Ascending aorta (tissue), 2 donors: ENCODE measurements at places on chromosomes 7 and 10. TPM values are rescaled to one million over a fixed set of nuclear protein-coding genes. Genes with fewer than 3 reads are reported as not detected.

DNA sequence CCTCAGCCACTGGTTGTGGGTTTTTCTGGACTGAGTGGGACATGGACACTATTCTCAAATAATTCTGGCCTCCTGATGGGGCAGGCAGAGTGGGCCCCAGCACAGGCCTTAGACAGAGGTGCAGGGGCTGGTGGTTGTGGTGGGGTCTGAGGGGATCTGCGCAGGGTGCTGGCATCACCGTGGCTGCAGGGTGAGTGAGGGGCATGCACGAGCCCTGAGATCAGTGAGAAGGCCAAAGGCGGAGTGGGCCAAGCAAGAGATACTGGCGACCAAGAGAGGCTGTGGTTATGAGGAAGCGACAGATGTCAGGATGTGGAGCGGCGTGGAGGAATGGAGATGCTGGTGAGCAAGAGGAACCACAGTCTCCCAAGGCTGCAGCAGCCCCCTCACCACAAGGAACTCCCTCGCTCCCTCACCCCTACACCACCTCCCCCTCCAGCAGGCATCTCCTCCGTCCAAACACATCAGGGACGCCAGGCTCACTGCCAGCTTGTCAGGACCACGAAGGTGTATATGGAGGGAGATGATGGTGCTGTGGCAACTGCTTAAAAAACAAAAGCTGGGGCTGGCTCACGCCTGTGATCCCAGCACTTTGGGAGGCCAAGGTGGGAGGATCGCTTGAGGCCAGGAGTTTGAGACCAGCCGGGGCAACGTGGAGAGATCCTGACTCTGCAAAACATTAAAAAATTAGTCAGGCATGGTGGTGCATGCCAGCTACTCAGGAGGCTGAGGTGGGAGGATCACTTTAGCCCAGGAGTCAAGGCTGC, 9.6 kb downstream of the PRF1 start:
- DNase-seq = peak; percentile 53

DNA sequence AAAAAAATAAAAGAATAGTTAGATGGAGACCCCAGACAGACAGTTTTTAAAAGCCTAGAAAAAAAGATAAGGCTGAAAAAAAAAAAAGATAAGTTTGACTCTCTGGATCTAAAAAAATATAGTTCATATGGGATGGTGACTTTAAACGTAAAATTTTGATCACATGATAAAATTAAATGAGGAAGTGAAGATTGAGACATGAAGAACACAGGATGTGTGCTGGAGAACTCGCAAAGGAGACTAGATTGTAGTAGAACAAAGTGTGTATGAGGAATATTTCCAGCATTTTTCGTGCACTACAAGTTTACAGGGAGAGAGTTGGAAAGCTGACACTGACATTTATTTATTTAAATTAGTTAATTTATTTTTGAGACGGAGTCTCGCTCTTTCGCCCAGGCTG, 286.4 kb downstream of the PRPF18 start:
- no peak for DNase-seq

- no peak for DNase-seq
Observed at GRCh38 chr10:20817646-20818045, 79.5 kb downstream of the NEBL start.

DNA sequence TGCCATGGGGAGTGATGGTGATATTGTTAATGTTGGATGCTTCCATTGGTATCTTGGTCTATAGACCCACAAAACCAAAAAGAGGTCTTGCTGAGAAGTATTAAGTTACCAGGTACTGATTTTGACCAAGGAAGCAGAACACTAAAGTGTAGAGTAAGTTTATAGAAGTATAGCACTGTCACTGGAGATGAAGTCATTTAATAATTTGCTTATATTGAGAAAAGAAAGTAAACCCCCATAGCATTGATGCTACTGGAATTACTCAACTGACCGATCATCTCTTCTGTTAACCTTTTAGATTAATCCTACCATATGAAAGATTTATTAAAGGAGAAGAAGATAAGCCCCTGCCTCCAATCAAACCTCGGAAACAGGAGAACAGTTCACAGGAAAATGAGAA, 183.2 kb downstream of the RTKN2 start:
- no peak for DNase-seq

DNA sequence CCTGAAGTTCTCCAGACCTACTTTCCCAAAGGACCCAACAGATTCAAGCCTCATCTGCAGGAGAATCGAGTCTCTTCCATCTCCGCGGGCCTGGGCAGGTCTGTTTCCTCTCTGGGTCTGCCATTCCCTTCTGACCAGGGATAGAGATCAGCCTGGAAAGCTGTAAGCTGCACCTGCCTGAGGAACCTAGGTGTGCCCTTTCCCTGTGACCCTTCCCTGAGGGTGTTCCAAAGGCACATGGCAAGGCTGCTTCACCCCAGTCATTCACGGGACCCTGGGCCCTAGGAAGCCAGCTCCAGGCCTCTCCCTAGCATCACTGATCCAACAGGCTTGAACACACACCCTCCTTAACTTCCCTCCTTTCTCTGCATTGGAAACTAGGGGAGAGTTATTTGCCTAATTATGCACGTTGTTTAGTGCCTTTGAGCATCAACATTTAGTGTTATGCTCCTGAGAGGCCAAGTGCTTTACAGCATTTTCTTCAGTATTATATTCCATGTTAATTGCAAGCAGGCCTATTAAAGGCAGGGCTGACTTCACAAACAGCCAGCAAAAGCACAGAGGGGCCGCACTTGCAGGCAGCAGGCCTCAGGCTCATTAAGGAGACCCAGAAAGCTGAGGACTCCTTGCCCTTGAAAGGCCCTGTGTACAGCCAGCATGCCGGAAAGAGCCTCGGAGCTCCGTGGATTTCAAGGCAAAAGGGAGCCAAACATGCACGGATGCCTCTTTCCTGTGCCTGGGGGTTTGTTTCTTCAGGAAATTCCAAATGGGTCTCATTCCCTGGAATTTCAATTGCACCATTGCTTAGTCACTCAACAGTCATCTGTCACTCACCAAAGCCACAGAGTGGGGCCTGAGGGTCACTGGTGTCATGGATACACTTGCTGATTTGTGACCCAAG, 91.0 kb upstream of the FAM20C start:
- DNase-seq = no peak

GRCh38 chr7:79520543-79520942, 67.1 kb upstream of the MAGI2 start:
- no peak for DNase-seq

The HYAL4 gene
- not detected for total RNA-seq

The ZNF365 gene
- total RNA-seq = not detected
